ENCODE measurements at places on chromosomes 3 and 15.

- no peak overlapping the region for H3K27ac ChIP-seq
- no peaks in the 10 kb centered on the region for H3K4me1 ChIP-seq
- H3K36me3 ChIP-seq, result no peaks in the 10 kb centered on the region
- DNase-seq, result no peak
- no peak overlapping the region for H3K4me3 ChIP-seq
Observed at GRCh38 chr15:100222349-100222715, 119.4 kb downstream of the ADAMTS17 start.

DNA sequence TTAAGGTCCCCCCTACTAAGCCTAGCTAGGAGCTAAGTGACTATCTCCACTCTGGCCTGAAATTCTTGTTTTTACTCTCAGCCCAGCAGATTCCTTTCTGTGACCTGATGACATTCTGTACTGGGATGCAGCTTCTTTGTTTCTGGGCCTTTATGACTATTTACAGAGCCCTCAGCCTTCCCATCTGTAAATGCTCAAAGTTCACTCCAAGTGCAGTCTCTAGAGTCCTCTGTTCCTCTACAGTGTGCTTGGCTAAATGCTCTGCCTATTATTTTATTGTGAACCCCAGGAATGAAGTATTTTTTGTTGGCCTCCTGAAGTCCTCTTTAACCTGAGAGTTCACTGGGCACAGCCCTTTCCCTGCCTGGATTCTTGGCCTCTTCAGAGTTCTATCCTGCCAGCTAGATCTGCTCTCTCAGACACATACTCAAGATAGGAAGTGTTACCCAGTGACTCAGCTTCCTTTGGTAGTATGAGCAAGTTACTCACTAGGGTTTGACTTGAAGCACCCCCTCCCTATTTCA, 278.1 kb upstream of the P2RY1 start:
- H3K4me1 ChIP-seq, result no peaks in the 10 kb centered on the region
- no peak overlapping the region for H3K4me3 ChIP-seq
- H3K36me3 ChIP-seq, result no peaks in the 10 kb centered on the region
- peak; percentile 10 for DNase-seq
- no peak overlapping the region for H3K27ac ChIP-seq

GRCh38 chr3:187802928-187803259, 57.6 kb upstream of the BCL6 start:
- no peak overlapping the region for H3K27ac ChIP-seq
- H3K4me3 ChIP-seq, result no peak overlapping the region
- no peak for DNase-seq
- no peaks in the 10 kb centered on the region for H3K36me3 ChIP-seq
- no peaks in the 10 kb centered on the region for H3K27me3 ChIP-seq

- peak; percentile 60 for DNase-seq
- H3K27me3 ChIP-seq, result no peaks in the 10 kb centered on the region
- H3K27ac ChIP-seq, result no peak overlapping the region
- no peak overlapping the region for H3K4me3 ChIP-seq
- no peaks in the 10 kb centered on the region for H3K4me1 ChIP-seq
- no peaks in the 10 kb centered on the region for H3K36me3 ChIP-seq
Observed at GRCh38 chr3:170499562-170500156, 81.0 kb downstream of the CLDN11 start.

- no peak overlapping the region for H3K4me3 ChIP-seq
- no peaks in the 10 kb centered on the region for H3K27me3 ChIP-seq
- no peak for DNase-seq
- no peaks in the 10 kb centered on the region for H3K36me3 ChIP-seq
- H3K27ac ChIP-seq, result no peak overlapping the region
Observed at GRCh38 chr3:32208447-32208846, 30.0 kb upstream of the CMTM8 start.

GRCh38 chr15:29819979-29820378, 2.3 kb downstream of the TJP1 start:
- H3K4me3 ChIP-seq, result peak overlapping the region; percentile 95
- no peaks in the 10 kb centered on the region for H3K36me3 ChIP-seq
- DNase-seq, result peak; percentile 14
- H3K27ac ChIP-seq, result peak overlapping the region; percentile 63
- no peaks in the 10 kb centered on the region for H3K27me3 ChIP-seq

Measured in PC-3 (cell line).